ENCODE measurements at places on chromosomes 2 and 18.

GRCh38 chr2:30938196-30938595, 130.9 kb upstream of the CAPN13 start:
- no peak for DNase-seq

DNA sequence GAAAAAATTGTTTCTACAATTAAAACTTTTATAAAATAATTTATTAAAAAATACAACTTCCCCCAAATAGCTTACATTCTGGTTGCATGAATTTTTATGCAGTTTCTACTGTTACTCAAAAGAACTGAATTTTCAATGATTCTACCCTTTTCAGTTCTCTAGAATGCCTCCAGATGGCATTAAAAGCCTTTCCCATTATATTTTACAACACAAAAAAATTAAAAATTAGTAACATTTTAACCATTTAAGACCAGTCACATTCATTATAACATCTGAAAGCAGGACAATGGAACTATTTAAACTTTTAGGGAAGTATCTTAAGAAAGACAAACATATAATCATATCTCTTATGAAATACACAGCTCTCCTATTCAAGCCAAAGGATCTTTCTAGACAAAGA, 236.0 kb upstream of the REV1 start:
- no peak for DNase-seq

GRCh38 chr2:216283038-216283900, 89.0 kb downstream of the MARCHF4 start:
- DNase-seq = no peak

DNA sequence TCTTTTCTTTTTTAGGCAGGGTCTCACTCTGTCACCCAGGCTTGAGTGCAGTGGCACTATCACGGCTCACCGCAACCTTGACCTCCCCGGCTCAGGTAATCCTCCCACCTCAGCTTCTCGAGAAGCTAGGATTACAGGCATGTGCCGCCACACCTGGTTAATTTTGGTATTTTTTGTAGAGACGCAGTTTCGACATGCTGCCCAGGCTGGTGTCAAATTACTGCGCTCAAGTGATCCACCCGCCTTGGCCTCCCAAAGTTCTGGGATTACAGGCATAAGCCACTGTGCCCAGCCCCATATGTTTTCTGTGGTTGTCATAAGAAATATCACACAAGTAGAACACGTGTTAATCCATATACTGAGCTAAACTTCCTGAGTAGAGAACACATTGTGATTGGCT, 14.6 kb downstream of the ENOSF1 start:
- DNase-seq = no peak

- no peak for DNase-seq
Observed at GRCh38 chr18:22767653-22768052, 165.5 kb upstream of the RBBP8 start.

- no peak for DNase-seq
Observed at GRCh38 chr18:35746826-35747339, 165.3 kb downstream of the GALNT1 start.

- DNase-seq = no peak
Observed at GRCh38 chr2:40352703-40353099, 99.2 kb downstream of the SLC8A1 start.

DNA sequence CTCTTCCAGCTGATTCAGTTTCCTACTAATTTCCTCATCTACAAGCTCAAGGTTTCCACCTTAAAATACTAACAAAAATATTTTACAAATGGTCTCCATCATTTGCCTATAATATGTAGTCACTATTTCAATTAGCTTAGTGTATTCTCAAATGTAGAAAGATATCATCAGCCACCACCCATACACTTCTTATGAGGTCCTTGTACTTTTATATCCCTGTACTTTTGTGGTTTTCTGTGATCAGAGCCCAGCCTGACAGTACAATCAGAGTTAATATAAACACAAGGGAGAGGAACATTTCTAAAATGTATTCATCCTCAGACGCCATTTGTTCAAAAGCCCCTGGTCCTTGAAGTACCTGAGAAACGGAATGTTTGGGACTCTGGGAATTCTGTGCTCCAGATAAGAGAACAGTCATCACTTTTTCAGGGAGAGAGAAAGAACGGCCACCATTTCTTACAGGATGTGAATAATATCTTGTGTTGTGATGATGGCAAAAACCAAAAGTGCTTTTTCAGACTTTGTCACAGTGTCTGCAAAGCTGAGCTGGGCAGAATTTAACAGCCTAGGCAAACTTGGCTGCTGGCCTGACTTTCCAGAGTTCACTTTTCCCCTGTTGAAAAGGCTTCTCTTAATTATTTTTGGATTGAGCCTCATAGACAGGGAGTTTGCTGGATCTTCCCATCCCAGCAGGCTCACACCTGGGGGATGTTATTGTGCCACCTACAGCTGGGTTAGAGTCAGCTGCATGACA, 361.7 kb upstream of the ACVR2A start:
- DNase-seq = no peak

DNA sequence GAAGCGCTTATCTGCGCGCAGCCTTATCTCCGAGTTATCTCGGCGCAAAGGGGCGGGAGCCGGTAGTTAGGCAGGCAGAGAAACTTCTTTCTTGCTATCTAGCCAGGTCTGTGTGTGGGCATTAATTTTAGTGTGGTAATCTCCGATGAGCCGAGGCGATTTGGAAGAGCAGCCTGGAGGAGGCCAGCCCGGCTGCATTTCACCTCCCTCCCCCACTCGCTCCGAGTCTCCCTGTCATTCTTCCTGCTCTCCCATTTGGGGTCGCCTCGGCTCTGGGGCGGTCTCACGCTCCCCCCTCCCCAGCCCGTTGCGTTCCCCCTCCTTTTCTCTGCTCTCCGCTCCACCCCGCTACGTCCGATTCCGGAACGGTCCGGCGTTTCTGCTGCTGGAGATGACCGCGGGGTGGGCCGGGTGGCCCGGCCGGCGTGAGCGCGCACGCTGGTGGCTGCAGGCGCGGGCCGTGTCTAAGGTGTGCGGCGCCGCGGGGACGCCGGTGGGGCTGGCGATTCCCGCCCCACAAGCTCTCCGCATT, 566 bp downstream of the GATA6 start:
- no peak for DNase-seq

DNA sequence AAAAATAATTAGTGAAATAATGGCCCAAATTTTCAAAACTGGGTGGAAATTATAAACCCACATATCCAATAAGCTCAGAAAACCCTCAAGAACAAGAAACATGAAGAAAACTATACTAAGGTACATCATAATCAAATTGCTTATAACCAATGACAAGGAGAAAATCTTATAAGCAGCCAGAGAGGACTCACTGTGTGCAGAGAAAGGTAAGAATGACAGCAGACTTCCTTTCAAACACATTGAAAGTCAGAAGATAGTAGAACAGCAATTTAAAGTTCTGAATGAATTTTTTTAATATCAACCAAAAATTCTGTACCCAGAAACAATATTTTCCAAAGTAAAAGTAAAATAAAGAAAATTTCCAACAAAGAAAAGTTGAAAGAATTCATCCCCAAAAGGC, 197.7 kb upstream of the RAB12 start:
- DNase-seq = no peak

- no peak for DNase-seq
Observed at GRCh38 chr2:227016894-227017293, 147.1 kb downstream of the COL4A4 start.

DNA sequence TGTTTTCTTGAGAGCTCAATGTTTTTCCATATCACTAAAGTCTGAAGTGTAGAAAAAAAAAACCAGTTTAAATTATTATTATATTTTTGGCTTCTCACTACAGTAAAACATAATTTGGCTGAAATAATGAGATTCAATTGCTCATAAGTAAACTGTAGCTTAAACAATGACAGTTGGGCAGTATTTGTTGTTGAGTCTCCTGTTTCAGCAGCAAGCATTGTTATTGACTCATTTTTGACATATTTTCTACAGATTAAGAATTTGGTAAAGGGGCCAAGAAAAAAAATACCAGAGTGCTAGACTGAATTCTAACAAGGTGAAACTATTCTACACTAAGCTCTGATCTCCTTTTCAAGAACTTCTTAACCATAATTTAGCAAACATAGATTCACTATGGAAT, 2070.4 kb upstream of the CELF4 start:
- no peak for DNase-seq

- no peak for DNase-seq
Observed at GRCh38 chr2:8849327-8849726, 11.9 kb upstream of the KIDINS220 start.

DNA sequence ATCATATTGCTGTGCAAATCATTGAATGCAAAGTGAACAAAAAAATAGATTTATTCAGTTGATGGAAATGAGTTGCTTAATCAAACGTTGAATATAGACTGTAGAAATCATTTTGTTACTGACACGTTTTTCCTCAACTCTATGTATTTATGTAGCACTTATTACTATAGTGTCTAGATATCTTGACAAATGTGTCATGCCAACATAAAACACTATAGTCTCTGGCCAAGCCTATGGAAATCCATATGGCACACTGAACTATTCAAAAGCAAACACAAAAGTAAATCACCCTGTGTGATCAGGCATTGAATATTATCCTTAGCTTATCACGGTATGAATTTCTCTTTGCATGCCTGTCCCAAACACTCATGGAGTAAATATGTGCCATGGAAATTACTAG, 131.3 kb downstream of the ZNF804A start:
- DNase-seq = no peak

DNA sequence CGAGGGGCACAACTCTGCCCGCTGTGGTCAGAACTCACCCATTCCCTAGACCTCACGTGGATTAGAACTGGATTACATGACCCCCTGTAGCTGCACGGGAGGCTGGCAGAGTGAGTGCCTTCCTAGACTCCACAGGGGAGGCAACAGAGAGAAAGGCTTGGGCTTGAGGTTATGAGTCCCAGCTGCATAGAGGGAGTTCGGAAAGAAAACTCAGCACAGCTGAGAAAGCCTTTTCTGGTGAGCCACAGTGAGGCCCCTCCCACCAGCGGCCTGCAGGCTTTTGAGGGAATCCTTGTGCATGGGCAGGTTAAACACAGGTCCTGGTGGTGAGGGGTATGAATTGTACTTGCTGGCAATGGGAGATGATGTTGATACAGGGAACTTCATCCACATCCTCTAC, 217.3 kb downstream of the FHOD3 start:
- DNase-seq = no peak

DNA sequence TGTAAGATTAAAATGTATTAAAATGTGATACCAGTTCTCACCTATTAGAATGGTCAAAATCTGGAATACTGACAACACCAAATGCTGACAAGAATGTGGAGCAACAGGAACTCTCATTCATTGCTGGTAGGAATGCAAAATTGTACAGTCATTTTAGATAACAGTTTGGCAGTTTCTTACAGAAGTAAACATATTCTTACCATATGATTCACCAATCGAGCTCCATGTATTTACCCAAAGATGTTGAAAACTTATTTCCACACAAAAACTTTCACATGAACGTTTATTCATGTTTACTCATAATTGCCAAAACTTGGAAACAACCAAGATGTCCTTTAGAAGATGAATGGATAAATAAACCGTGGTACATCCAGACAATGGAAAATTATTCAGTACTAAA, 1193.5 kb upstream of the ACVR2A start:
- DNase-seq = no peak

DNA sequence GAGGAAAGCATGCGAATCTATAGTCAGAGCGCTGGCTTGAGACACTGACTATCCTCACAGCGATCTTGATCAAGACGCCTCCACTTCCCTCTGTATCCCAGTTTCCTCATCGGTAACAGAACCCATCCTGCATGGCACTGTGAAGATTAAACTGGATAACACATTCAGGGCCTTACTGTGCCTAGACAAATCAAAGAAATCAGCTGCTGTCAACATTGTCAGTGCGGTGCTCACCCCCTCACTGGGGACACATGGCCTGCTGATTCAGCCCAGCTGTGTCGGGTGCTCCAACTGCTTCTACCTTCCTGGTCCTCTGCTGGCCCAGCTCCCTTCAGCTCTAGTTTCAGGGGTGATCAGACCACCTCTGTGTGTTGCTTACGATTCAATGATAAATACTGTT, 268.6 kb upstream of the AGAP1 start:
- DNase-seq = no peak

- DNase-seq = no peak
Observed at GRCh38 chr2:71699428-71699827, 246.1 kb downstream of the DYSF start.

- no peak for DNase-seq
Observed at GRCh38 chr2:166900700-166901099, 12.4 kb downstream of the XIRP2 start.

DNA sequence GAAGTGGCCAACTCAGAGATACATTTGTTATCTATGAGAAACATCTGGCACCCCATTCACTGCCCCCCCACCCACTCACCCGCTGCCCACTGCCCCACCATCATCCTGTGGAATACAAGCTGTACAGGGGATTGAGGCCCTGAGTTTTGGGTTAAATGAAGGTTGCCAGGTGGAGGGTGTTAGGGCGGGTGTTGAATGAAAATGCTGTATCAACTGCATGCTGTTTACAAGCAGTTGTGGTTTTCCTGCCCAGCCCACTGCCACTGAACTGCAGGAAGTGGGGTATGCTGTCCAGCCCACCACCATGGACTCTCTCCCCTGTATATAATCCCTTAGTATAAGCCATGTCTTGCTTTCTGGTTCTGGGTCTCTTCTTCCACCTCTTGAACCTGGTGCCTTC, 481.9 kb downstream of the METTL4 start:
- no peak for DNase-seq

GRCh38 chr2:121187982-121188411, 97.0 kb downstream of the TFCP2L1 start:
- DNase-seq = no peak

GRCh38 chr18:25146512-25146910, 205.5 kb downstream of the ZNF521 start:
- no peak for DNase-seq

- DNase-seq = no peak
Observed at GRCh38 chr2:164052006-164052405, 316.2 kb upstream of the FIGN start.
